Stimulated activated CD8-positive, alpha-beta memory T cell treated with anti-CD3 and anti-CD28 coated beads, Interleukin-15, amount 100 ng/mL, for 4 hours (primary cell): ENCODE measurements at places on chromosomes 3 and 15.

DNA sequence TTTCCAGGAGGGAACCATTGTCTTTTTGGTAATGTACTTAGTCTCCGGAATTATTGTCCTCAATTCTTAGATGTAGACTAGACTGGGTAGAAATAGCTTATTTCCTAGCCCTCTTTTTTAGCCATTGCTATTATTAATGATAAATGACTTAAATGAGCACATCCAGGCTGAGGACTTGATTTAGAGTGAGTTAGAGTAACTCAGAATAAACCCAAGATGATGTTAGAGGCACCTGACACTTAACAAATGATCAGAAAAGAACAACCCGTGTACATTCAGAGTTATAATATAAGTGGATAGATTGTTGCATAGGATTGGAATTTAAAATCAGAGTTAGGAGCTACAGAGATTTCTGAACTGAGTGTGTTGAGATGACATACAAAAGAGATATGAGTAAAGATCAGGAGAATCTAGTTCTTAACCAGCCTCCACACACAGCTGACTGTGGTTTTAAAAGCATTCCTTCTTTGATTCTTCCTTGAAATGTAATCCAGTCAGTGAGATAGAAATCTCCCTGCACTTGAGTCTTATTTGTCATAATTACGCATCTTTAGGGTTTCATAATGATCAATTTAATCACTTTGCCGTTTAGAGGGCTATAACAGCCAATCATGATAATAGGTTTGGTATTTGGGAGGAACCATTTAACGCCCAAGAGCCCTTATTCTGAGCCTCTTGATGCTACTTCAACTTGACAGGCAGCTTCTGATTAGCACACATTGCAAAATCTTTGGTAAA, 366.5 kb downstream of the GAP43 start:
- no peak for DNase-seq

DNA sequence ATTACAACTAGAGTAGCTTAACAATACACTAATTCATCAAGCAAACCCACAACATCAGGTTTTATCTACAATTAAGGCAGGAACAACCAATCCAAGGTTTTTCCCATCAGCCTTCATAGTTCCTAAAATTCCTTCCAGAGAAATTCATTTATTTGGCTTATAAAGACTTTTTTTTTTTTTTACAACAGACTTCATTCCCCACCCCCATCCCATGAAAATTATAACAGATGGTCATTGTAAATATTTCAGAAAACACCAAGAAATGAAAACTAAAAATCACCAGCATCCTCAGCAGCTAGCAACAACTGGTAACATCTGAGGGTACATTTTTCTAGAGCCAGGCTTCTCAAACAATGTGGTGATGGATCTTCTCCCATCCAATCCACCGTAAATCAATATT, 11.0 kb downstream of the SH3BP5 start:
- no peak for DNase-seq

DNA sequence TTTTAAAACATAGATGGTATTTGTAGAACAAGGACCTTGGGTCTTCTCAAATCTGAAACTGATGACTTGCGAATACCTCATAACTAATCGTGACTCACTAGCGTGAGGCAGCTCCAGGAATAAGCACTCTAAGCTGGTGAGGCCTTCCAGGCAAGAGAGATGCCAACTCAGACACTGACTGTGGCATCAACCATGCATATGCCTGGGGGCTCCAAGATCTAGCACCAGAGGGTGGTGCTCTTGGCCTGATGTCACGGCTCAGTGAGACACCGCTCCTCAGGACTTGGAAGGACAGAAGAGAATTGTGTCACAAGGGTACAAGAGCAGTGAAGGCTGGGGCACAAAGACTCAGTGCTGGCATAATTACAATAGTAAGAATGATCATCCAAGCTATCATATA, 125.0 kb upstream of the TRIM42 start:
- DNase-seq, result no peak

DNA sequence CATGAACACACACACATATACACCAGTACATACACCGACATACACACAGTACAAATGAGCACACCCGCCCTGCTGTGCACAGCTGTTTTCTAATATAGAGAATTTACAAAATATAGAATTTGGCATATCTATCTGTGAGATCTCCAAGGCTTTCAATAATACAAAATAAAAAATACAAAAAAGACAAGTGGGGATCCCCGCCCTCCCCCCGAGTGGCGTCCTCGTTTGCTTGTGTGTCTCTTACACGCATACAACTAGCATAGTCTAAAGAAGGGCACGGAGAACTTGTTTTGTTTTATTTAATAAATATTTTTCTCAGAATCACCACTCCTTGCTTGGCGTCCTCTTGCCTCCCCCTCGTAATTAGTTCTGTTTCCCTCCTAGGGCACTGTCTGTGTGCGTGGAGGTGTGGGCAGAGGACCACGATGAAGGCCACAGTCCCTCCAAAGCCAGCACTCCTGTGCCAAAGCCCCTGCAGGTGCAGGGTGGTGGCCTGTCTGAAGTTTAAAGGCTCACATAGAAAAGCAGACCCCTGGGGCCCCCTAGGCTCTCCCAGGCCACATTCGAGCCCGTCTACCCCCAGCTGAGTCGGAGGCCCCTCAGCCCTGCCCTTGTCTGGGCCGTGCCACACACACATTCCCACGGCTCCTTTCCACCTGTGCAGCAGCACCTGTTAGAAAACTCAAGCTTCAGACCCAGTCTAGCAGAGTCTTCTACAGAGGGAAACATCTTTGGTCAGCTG, 82.1 kb downstream of the SEC22A start:
- DNase-seq, result no peak

DNA sequence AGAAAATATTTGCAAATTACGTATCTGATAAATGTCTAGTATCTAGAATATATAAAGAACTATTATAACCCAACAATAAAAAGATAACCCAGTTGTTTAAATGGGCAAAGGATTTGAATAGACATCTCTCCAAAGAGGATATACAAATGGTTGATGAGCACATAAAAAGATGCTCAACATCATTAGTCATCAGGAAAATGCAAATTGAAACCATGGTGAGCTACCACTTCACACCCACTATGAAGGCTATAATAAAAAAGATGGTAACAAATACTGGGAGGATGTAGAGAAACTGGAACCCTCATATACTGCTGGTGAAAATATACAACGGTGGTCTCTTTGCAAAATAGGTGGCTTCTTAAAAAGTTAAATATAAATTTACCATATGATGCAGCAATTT, 28.0 kb downstream of the RAD51 start:
- DNase-seq, result no peak

GRCh38 chr15:81504170-81504905, 130.3 kb upstream of the TMC3 start:
- no peak for DNase-seq

GRCh38 chr15:73959012-73959581, 32.8 kb downstream of the LOXL1 start:
- no peak for DNase-seq

GRCh38 chr3:175704366-175705055, 845.4 kb downstream of the NAALADL2 start:
- DNase-seq, result no peak

DNA sequence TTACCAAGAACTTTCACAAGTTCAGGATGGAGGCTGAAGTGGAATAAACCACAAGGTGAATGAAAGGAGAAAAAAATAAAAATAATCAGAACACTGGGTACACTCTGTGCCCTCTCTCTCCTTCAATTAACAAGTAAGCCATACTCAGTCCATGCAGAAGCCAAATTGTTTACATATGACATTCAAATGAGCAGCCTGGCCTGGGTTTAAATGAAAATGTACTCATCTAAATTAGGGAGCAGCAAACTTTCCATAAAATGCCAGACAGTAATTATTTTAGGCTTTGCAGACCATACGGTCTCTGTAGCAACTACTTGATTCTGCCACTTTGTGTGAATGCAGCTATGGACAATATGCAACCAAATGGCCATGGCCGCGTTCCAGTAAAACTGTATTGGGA, 376.6 kb downstream of the MAGI1 start:
- DNase-seq, result no peak

- DNase-seq, result no peak
These were observed 3.3 kb downstream of the TRIM71 start for GRCh38 chr3:32820971-32821685.

- DNase-seq, result no peak
These were observed 143.5 kb upstream of the TPM1 start for GRCh38 chr15:62899090-62899493.

DNA sequence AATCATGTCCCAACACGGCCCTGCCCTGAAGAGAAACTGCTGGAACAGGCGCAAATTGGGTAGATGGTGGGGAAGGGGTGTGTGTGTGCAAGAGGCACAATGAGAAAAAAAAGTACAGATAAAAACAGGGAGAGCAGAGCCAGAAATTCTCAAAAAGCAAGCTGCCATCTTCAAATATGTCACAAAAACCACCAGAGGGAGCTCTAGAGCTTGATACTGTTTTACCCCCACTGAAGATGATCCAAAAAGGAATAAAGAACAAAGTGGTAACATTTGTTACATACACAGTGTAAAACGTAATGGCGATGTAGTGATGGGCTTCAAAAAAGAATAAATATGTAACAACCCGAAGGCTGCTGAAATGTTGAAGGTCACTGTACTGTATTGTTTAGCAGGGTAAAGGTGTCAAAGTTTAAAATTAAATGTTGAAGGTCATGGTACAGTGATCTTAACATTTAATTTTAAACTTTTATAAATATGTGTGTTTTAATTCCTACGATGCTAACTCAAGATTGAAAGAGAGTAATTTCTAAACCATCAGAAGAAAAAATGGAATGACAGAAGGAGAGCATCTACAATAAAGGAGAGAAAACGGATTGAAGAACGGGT, 6.0 kb downstream of the SNRPA1 start:
- no peak for DNase-seq

DNA sequence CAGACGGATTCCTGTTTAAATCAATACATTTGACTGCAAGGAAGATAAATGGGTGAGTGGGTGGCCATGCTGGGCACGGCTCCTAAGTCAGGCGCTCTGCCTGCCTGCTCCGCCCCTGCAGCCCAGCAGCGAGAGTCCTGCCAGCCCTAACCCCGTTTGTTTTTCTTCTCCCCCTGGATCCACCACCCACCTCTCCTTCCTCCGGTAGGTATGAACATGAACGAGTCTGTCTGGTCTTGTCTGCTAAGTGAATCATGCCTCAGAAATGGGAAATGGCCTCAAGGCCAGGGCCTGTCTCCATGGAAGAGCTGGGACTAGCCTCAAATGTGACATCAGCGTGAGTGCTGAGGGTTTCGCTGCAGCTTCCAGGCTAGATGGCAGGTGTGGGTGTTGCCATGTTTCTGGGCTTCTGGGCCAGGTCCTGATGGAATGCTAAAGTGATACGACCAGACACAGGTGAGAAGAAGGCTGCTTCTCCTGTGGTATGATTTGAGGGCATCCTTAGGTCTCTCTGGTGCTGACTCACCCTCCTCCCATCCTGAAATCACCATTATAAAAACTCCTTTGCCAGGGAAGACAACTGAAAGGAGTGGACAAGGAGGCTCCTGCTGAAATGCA, 5.6 kb upstream of the FEM1B start:
- DNase-seq, result no peak
